ENCODE measurements at places on chromosomes 5 and 9.

DNA sequence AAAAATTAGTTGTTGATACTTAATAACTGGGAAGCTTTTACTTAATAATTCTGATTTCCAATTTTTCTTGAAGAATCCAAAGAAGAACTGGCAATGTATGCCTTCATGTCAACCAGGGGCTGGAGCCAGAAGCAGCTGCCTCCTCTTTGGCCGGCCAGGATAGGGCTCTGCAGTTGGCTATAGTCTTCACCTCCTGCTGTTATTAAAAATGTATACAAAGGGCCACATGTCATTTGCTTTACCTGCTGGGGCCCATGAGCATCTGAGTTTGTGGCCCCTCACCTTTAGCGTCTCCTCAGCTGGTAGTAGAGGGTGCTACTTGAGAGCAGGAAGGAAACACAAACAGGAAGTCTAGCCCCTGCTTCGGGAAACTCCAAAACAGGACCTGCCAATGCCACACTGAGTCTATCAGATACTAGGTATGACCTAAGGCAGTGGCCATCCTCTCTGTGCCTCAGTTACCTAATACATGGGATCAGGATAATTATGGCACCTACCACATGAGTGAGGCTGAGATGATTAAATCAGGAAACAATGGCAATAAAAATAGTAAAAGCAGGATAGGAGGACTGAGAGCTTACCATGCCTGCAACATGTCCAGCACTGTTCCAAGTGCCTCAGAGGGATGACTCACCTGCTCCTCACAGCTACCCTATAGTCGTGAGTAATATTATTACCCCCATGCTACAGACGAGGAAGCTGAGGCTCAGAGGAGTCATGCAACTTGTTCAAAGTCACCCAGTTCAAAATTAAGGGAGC lies 21.3 kb downstream of the CCDC69 start:
- no peak for DNase-seq

DNA sequence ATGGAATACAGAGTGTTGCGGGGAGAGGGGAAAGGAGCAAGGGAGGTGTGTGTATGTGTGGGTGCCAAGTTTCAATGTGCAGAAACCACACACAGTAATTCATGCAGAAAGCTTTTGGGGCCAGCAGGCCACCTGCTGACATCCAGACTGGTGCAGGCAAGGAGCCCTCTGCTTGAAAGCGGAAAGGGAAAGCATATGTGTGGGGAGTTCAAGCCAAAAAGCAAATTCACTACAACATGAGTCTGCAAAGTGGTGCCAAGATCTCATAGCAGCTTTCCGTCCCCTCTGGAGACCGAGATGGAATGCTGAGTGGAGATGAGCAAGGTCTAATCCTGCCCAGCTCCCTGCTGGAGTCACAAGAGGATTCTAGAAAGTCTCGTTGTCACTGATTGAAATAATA lies 159.7 kb upstream of the VLDLR start:
- peak; percentile 23 for DNase-seq

DNA sequence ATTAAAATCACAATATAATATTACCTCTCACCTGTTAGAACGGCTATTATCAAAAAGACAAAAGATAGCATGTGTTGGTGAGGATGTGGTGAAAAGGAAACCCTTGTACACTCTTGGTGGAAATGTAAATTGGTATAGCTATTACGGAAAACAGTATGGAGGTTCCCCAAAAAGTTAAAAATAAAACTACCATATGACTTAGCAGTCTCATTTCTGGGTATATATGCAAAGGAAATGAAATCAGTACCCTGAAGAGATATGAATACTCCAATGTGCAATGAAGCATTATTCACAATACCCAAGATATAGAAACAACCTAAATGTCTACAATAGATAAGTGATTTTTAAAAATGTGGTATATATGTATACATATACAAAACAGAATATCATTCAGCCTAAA lies 199.9 kb downstream of the SNX18 start:
- DNase-seq, result no peak

DNA sequence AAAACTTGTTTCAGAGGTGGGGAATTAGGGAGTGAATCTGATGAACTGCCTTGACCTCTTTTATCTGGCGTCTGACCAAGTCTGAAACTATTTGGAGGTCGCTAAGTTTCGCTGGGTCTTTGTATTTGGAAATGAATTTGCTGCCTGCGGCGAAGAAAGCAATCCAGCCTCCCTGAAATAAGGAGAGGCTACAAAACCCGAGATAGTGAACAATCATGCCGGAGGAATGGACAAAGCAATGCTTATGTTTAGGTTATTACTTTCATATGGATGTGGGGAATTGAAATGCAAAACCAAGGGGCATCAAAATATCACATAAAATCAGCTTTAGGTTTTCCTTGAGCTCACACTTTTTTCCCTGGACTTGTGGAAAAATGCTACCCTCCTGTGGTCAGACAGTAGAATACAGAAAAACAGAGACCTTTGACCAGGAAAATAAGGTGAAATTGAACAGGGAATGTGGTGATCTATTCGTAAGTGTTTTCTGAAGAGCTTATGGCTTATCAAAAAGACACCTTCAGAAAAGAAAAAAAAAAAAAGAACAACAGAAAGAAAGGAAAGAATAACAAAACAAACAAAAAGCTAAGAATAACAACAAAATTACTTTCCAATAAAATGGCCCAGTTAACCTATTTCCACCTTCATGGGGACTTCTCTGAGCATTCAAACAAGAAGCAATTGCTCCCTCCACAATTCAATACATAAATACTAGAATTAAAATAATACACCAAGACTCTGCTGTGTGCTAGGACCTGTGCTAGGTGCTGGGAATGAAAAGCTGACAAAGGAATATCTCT lies 68.6 kb upstream of the DPYSL3 start:
- DNase-seq, result no peak

DNA sequence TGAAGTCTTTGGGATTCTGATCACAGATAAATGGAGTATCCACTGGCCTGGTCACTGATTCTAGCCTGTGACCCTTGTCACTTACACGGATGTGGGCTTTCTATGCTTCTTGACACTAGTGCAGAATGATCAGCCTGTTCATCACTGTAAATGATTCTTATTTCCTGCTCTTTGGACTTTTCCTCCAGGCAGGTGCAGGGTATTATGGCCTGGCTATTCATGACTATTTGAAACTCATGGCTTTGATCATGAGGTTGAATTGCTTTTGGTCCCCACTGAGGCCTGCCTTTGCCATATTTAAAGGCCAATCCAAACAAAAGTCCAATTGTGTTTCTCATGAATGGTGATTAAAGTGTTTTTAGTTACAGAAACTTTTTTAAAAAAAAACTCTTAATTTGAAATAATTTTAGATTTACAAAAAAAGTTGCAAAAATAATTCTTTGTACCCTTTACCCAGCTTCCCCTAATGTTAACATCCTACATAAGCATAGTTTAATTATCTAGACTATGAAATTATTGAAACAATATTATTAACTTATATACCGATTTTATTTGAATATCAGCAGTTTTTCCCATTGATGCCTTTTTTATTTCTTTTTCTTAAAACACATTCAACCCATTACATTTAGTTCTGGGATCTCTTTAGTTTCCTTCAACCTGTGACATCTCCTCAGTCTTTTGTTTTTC lies 68.1 kb downstream of the GALNT10 start:
- DNase-seq, result no peak

GRCh38 chr5:50666261-50667022 lies at the start of gene PARP8:
TSS of gene PARP8 (plus strand) at chr5:50666637. CDS start at chr5:50667096, 459 bp downstream.
- DNase-seq, result peak; percentile 39

DNA sequence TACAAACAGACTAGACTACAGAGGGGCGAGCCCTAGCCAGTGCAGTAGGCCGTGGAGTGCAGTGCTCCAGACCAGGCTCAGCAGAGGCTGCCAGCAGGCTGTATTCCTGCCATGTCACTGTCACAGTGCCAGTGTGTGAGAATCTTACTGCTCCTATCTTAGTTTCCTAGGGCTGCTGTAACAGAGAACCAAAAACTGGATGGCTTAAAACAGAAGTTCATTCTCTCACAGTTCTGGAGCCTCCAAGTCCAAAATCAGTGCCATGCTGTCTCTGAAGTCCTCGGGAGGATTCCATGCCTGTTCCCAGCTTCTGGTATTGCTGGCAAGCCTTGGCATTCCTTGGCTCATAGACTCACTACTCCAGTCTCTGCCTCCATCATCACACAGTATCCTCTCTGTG lies 75.0 kb upstream of the SAP30L start:
- no peak for DNase-seq

DNA sequence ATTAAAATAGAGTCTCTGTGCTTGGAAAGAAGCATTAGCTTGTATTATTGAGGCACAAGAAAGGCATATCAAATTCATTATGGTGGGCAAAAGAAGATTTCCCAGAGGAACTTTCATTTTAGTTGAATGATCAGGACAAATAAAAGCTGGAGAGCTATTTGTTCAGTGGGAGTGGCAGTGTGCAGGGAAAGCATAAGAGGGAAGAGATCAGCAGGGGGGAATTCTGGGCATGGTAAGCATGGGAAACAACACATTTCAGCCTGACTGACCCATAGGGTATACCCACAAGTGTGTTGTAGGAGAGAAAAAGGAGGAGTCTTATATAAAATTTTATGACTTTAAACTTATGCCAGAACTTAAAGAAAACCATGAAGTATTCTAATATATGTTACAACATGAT lies 167.7 kb upstream of the RASA1 start:
- DNase-seq, result no peak

DNA sequence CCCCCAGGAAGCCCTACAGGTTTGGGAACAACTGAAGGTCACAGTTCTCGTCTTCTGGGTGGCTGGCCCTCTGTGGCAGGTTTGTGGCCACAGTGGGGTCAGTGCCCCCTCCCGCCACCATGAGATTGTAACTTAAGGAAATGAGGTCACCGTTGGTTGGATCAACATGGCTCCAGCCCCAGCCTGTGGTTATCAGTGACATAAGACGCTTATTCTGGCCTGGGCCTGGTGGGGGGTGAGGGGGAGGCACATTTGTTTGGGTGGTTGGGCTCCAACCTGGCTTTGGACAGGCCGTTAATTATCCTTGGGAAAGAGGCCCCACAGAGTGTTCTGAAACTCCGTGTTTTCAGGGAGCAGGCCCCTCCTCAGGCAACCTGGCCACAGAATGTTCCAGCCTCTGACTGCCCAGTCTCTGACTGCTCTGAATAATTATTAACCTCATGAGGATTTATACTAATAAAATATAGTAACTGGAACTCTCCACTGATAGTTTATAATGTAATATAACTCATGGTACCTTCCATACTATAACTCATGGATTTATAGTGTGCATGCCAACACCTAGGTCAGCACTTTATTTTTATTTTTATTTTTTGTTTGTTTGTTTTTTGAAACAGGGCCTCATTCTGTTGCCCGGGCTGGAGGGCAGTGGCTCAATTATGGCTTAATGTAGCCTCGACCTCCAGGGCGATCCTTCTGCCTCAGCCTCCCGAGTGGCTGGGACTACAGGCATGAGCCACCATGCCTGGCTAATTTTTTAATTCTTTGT lies 58.0 kb upstream of the RPL26L1 start:
- no peak for DNase-seq

GRCh38 chr5:61329550-61330128 lies 2.4 kb upstream of the ZSWIM6 start:
- no peak for DNase-seq

DNA sequence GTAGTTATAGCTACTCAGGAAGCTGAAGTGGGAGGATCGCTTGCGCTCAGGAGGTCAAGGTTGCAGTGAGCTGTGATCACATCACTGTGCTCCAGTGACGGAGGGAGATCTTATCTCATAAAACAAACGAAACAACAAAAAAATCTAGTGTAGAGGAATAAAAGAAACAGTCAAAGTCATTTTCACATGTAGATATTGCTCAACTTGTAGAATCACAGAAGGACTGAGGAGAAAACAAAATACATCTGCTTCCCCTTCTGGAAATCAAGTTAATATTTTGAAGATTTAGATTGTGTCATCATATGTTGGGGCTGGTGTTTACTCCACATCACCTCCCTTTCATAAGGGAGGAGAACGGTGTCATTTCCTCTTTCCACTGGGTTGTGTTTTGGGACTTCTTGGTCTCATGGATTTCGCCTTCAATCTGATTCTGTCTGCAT lies 8.2 kb upstream of the SLC46A2 start:
- no peak for DNase-seq

GRCh38 chr9:4287886-4288588 lies 11.8 kb downstream of the GLIS3 start:
- DNase-seq, result no peak

DNA sequence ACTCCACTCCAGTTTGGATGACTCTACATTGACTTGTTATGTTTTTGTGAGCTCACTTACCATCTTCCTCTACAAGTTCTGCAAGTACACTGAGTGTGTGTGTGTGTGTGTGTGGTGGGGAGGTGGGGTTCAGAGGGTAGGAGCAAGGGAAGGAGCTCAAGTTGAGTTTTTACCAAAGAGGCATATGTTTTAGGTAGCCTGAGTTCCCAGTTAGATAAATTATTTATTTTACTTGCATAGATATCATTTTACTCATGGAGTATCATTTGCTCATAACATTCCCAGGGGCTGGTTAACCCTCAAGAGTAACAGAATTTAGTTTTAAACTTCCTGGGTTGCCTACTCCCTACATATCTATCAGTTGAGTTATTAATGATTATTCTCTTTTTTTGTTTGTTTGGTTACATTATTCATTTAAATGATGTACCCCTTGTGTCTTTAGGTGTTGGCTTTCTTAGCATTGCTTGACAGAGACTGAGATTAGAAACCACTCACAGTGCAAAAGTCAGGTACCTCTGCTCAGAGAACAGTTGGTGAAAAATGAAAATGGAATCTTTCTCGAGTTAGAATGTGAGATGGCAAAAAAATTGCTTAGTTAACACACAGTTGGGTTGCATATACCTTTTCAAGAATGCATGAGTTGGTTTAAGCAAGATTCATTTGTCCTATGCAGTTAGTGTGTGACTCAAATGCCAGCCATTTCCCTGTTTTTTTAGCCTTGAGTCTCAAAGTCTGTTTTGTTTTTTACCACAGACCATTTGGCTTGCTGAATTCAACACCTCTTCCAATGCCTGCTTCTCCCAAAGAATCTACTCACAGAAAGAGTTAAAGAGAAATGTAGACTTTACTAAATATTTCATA lies 29.2 kb downstream of the TNFSF8 start:
- DNase-seq, result no peak

DNA sequence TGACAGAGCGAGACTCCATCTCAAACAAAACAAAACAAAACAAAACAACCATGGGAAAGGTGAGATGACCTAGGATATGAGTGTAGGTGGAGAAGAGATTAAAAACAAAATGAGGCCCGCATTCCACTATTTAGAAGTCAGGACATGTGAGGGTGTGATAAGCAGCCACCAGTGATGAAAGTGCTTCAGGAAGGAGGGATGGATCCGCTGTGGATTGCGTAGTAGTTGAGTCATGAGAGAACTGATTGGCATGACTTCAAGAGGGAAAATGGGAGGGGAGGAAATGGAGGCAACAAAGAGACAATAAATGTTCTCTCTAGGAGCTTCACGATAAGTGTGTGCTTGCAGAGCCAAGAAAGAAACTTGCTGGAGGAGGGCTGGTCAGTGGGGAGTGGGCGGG lies 367.6 kb downstream of the ARL15 start:
- no peak for DNase-seq

DNA sequence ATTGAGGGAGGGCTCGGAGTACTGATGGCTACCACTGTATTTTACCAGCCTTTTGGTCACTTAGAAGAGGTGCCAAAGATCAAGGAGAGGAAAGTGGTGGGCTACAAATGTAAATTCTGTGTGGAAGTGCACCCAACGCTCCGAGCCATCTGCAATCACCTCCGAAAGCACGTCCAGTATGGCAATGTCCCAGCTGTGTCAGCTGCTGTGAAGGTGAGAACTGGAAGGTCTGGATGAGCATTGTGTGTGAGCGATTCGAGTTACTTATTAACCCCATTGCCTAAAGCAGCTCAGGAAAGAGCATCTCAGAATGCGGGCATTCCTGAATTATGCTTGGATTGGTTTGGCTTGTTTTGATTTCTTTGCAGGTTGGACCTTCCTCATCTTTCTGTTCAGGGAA lies 67.5 kb downstream of the ZNF462 start:
- DNase-seq, result no peak

GRCh38 chr5:14386884-14387624 lies 194.5 kb upstream of the OTULINL start:
- no peak for DNase-seq

All from NCI-H187 (cell line).